Tongue (tissue), 3 donors: ENCODE measurements at places on chromosomes 2 and 18. TPM values are rescaled to one million over a fixed set of nuclear protein-coding genes. Genes with fewer than 3 reads are reported as not detected.

SLC38A11 gene
- not detected for total RNA-seq

- peak; percentile 14 for DNase-seq
These were observed 1399.6 kb upstream of the ZEB2 start for GRCh38 chr2:145919477-145919876.

- no peak for DNase-seq
These were observed 38.3 kb downstream of the SRSF7 start for GRCh38 chr2:38712871-38713270.

PCBP1 gene
- total RNA-seq, result 104 TPM

DNA sequence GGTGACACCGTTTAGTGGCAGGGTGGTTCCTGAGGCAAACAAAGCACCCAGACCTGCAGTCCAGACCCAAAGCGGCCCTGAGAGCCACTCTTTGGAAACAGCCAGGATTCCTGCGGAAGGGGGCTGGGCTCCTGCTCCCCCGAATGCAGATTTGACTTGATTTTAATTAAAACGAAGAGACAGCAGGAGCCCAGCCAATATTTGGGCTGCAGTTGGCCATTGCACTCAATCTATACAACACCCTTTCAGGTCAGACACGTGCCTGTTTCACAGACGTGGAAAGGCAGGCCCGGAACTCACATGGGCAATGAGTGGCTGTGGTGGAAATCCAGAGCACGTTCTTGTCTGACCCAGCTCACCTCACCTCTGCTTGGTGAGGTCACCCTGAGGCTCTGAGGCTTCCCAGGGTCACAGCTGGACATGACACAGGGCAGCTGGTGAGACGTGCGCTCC, 122.4 kb downstream of the NDUFA10 start:
- DNase-seq, result no peak

GRCh38 chr2:237830522-237830921, 28.9 kb upstream of the RAMP1 start:
- DNase-seq, result no peak

DNA sequence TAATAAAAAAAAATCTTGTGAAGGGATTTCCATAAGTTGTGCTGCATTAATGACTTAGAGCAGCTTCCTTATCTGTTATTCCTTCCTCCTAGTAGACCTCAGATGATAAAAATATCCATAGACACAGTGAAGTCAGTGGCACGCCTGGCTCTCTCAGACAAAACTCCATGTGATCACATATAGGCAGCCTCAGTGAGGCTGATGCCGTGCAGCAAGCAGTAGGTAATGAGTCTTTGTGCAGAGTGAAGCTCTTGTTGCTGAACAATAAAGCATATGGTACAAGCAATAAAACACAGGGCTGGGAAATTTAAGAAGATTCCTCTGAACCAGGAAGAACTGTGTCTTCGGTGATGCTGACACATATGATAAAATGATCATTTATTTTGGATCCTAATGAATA, 102.7 kb downstream of the CSRNP3 start:
- DNase-seq, result peak; percentile 50

- no peak for DNase-seq
These were observed 5.2 kb downstream of the ERMN start for GRCh38 chr2:157320409-157320808.

- no peak for DNase-seq
These were observed 358.1 kb upstream of the CRIM1 start for GRCh38 chr2:35997488-35997887.

DNA sequence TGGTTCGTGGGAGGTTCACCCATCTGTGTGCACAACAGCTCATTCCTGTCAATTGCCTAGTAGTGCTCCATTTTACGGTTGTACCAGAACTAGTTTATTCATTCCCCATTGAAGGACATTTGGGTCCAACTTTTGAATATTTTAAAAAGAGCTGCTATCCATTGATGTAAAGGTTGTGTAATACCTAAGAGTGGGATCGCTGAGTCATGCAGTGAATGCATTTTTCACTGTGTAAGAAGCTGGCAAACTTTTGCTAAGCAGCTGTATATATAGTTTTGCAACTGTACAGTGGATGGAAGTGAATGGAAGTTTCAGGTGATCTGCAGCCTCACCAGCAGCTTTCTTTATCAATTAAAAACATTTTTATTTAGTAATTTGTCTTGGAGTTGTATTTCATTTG, 104.5 kb downstream of the DCDC2C start:
- no peak for DNase-seq

- DNase-seq, result peak; percentile 80
These were observed 139.4 kb downstream of the WDSUB1 start for GRCh38 chr2:159146996-159147666.

DNA sequence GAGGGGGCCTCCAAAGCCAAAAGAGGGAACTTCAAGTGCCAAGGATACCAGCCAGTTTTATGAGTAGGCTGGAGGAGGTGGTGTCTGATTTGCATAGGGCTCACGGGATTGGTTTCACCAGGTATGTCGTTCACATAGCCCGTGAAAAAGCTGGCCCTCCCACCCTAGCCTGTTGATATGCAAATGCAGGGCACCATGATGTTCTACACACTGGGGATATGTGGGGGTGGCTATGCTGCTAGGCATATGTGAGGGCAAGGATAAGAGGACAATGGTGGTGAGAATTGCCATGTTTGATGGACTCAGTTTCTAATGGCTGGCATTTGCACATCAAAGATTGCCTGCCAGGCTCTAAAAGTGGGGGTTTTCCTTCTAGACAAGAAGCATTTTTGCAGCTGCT, 378.6 kb downstream of the DPP10 start:
- no peak for DNase-seq

CDCA7 gene
- total RNA-seq, result 14.4 TPM

EMILIN2 gene
- 27.9 TPM for total RNA-seq

GRCh38 chr2:127721311-127721977, 20.1 kb downstream of the SFT2D3 start:
- no peak for DNase-seq

CPO gene
- total RNA-seq, result 1.6 TPM

IL1B gene
- 0.21 TPM for total RNA-seq

DNA sequence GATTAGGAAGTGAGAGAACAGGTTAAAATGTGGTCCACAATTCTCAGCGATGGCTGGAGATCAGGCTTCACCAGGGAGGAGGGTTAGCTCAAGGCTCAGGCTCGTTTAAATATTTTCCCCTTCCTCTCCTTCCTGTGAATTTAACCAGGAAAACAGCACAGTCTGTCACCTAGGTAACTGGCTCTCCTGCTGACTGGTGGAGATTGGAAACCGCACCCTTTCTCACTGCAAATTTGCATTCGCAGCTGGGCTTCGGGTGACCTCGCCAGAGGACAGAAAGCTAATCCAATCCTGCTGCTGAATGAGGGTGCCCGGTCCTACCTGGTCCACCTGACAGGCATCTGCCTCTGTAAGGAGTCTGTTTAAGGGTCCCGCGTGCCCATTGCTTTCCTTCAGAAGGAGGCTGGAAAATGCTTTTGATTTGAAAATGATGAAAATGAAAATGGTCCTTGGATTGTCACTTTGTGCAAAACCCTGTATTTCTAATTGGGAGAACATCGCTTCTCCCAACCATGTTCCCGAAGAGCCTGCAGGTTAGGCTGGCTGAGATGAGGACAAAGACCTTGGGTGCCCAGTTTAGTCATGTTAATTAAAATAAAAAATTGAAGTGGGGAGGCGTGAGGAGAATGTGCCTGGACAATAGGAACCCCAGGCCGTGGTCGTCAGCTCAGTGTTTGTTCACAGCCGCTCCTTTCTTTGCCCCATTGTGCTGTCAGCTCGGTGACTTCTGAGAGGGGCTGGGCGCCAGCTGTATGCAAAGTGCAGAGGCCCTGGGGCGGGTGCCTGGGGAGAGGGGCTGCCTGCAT, 43.4 kb upstream of the MTCL1 start:
- peak; percentile 60 for DNase-seq

DNA sequence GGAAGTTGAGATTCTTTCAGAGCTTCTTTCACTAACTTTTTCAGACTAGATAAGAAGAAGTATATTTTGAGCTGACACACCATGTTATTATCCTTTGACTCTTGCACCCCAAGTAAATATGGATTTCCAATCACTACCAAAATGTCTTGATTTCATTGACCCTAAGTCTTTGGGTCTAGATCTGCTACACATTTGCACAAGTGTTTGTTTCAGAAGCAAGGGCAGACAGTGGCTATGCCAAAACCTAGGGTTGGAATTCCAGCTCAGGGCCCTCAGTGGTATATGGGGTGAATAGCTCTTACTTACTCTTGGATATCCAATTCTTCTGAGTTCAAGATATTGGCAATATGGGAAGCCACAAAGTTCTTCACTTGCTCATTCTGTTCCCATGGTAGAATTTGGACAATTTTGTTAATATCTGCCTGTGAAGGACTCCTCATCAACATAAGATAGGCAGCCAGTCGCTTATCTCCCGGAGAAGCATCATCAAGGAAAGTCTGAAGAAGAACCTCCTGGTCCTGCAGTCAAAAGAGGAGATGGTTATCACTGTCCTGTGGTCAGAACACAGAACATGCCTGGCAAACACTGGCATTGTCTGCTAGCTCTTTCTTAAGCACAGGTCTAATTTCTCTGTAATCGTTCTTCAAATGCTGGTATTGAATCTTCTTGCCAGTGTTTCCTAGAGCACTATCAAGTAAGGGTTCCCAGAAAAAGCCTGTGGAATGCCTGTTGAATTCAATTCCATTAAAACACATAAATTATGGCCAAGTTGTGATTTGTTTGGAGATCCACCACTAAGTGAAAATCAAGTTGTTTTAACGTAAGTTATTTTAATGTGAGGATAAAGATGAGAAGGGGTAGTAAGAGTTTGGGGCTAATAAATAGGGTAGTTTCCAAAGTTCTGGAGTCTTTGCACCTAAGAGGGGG, 15.6 kb downstream of the APOB start:
- DNase-seq, result no peak

PLGLB2 gene
- 2.6 TPM for total RNA-seq
